Endothelial cell (in vitro differentiated cells): ENCODE measurements at places on chromosomes 1 and 21. TPM values are rescaled to one million over a fixed set of nuclear protein-coding genes. Genes with fewer than 3 reads are reported as not detected.
A peak's percentile ranks its signal among the peaks of the same experiment; 100 is the strongest.

DNA sequence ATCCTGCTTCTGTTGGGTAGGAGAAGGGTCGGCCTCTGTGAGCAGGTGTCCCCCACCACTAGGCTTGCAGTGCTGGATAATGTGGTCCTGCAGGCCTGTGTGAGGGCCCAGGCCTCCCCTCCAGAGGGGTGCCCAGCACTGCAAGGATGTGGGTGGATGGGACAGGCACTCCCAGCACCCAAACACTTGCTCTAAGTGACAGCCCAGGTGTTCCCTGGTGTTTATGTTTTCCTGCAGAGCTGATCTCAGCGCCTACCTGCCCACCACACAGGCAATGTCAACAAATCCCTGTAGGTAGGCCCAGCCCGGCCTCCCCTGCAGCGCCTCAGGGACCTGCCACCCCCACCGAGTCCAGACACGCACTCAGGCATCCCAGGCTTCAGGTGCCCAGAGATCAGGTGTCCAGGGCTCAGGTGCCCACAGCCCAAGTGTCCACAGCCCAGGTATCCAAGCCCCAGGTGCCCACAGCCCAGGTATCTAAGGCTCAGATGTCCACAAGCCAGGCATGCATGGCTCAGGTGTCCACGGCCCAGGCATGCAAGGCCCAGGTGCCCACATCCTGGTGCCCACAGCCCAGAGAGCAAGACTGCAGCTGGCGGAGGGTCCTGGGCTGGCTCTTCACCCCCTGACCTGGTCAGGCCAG is 59.2 kb downstream of the WNT9A start:
- no peak for DNase-seq

GRCh38 chr1:8460132-8460544 is 142.2 kb downstream of the SLC45A1 start:
- no peak for DNase-seq

DNA sequence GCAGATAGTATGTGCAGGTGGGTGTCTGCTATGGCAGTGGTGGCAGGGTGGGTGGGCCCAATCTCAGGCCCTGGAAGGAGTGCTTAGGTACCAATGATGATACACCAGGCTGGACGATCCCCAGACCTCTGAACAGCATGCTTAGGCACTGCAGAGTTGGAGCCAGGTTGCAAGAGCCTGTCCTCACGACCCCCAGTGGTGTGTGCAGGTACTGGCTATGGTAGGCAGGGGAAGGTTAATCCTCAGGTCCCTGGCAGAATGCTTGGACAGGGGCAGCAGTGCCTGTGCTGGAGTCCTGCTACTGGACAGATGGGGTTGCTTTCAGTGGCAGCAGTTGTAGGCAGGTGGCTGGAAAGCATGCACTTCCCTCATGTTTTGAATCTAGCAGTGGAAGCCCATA is 100.5 kb upstream of the NEK7 start:
- peak; percentile 35 for DNase-seq

DNA sequence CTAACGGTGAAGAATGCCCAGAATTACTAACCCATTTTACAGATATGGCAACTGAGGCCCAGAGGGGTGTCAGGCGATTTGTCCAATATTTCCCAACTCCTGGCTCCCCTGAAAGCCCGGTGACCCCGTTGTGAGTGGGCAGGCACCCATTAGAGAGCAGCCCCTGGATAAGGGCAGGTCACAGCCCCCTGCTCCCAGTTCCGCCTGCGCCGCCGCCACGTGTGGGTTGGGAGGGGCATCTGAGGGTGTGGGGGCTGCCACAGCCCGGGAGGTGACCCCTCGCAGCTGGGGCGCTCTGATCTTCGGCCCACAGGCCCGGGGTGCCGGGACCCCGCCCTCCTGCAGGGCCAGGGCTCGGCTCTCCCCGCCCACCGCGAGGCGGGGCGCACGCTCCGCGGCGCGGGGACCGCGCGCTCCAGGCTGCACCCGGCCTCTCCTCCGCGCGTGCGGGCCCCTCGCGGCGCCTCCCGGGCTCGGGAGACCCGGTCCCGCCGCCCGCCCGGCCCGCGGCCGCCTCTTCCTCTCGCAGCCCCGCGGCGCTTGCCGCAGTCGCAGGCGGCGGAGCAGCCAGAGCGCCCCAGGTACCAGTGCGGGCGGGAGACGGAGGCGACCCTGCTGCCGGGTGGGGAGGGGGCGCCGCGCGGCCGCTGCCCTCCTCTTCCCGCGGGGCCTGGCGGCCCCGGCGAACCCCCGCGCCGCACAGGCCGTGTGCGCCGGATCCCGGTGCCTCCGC is at the start of gene HTR6:
HTR6 (plus strand) TSS at position 423 of the 733 bp plus-strand sequence. CDS start 879 bp downstream, outside the sequence.
- DNase-seq: no peak

DNA sequence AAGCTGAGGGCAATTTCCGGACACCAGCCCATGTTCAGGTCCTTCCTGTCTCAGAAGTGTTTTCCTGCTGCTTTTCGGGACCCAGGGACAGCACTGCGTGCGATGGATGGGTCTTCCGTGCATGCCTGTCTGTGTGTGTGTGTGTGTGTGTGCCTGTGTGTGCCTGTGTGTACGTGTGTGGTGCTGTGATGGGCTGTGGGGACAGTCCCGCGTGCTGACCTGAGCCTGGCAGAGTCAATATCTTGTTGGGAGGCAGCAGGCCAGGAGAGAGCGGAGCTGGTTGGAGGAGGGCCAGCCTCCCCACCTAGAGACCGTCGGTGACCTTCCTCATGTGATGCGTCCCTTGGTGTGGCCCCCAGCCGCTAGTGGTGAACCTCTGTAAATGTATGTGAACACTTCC is 13.7 kb downstream of the SKI start:
- no peak for DNase-seq

Gene CR1L
- 48.0 TPM for total RNA-seq

- DNase-seq: no peak
Observed at GRCh38 chr1:161494091-161494735, 11.0 kb upstream of the FCGR2A start.

DNA sequence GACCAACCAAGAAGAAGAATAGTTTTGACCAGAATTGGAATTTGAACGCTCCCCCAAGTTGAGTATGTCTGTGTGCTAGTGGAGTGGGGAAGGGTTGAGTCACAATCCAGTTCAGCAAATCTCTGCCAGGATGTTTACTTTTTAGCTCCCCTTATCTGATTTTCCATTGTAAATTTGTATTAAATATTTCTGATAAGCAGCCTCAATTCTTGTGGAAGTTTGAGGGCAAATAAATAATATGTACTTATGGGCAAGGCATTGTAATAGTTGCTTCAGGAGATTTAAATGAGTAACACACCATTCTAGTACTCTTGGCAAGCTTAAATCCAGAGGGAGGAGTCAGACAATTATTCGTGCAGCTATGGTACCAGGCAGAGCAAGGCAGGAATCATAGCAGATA is 14.4 kb downstream of the CXADR start:
- DNase-seq: no peak

- DNase-seq: no peak
Observed at GRCh38 chr1:91564888-91565701, 64.4 kb downstream of the CDC7 start.

GRCh38 chr1:84199257-84199656 is 55.2 kb downstream of the PRKACB start:
- DNase-seq: no peak

- no peak for DNase-seq
Observed at GRCh38 chr1:75791022-75791421, 5.0 kb downstream of the RABGGTB start.

- no peak for DNase-seq
Observed at GRCh38 chr1:228063251-228064191, 19.0 kb upstream of the ARF1 start.

GRCh38 chr21:42556960-42557359 is 43.3 kb downstream of the SLC37A1 start:
- DNase-seq: no peak

GRCh38 chr1:105399716-105400115 is 1650.0 kb downstream of the AMY1C start:
- DNase-seq: no peak

- no peak for DNase-seq
Observed at GRCh38 chr21:16571594-16571993, 841.8 kb downstream of the USP25 start.

GRCh38 chr1:184150776-184151531 is 99.4 kb downstream of the TSEN15 start:
- no peak for DNase-seq

DNA sequence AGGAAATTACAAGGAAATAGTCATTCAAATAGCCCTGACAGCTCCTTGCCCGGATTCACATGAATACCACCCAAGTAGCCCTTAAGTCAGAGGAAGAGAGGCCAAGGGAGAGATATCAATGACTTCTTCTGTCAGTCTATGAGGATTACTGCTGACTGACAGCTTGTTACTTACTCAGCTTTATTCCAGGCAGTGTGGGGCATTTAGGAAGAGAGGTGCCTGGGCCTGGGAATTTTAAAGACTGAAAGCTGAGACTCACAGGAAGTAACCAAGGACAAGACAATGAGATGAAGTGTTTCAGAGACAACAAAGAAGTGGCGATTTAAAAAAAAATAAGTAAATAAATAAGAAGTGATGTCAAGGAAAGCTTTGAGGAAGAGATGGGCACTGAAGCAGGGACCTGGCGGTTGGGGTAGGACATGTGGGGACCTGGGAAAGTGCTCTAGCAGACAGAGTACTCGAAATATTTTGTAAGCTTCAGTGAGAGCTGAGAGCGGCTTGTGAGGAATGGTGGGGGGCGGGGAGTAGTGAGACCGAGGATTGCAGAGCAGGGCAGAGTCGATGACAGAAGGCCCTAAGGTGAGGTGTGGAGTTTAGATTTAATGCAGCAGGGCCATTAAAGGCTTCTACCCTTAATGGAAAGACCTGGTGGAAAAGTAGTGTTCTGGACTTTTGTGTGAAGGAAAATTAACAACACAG is 58.9 kb downstream of the ST3GAL3 start:
- DNase-seq: peak; percentile 37

GRCh38 chr1:156664767-156665411 is 12.3 kb downstream of the NES start:
- no peak for DNase-seq

DNA sequence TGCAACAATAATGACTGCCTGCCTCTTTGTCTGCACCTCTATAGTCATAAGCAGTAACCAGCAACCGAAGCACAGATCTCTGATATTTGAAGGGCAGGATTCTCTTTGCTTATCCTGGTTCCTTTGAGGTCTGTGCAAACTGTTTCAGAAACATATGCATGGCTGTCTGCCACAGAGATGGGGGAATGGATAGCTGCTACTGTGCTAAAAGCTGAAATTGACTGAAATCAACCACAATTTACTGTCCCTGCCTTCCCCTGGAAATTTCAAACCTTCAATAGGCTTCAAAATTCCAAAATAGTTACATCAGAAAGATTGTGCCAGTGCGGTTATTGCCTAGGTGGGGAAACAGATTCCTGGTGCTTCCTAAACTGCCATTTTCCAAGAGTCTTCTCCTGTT is 136.8 kb upstream of the GORAB start:
- DNase-seq: no peak

GRCh38 chr21:28974531-28975227 is 18.0 kb downstream of the LTN1 start:
- DNase-seq: no peak

DNA sequence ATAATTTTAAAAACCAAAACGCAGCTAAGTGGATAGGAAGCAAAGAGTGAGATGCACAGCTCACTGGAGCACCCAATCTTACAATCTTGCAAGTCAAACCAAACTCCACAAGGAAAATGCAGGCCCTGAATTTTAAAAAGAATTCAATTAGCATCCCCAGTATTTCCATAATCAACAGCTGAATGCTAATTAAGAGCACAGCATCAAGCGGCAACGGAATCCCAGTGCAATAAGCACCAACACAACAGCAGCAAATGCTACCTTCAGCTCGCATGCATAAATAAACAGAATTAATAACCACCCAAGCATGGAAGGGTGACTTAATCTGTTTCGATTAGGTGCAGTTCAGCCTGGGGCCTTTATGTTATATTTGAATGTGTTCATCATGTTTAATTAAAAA is 142.9 kb downstream of the SLC45A1 start:
- no peak for DNase-seq

GRCh38 chr1:116478621-116479020 is 92.2 kb downstream of the CD58 start:
- no peak for DNase-seq
